ENCODE measurements at places on chromosomes 1 and 21.

DNA sequence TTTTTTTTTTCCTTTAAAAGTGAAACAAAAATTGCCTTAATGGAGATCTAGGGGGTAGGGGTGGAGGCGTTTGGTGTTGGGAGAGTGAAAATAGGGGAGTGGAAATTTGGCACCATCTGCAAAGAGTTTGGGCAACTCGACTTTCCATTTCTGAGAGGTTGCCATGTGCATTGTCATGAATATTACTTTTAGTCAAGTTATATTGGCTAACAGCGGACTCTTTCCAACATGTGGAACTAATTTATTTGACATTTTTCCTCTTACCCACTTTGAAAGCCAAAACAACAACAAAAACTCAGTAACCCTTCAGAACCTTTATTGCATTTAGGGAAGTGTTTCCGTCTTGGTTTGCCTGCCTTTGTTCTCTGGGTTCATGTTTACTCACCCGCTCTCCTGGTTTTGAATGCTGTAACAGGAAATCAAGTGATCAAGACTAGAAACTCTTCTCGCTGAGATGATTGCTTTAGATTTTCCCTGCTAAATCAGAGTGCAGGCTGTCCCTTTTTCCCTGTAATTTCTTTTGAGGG, 70.4 kb downstream of the CACHD1 start:
- DNase-seq, result no peak

DNA sequence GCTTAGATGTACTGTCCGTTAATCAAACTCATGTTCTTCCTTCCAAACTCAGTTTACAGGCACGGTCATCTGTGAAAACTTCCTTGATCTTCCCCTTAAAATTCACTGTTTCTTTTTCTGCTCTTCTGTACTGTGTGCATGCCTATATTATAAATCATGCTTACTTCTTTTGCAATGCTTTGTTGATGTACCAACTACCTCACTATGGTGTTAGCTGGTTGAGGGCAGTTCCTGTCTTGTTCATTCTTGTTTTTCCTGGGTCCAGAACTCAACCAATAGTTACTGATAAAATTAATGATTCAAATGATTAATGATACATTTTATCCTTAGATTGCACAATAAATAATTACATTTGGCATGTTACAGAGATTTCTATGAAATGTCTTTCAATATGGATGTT, 163.8 kb downstream of the CHRM3 start:
- no peak for DNase-seq

GRCh38 chr1:224757508-224757907, 141.4 kb downstream of the CNIH3 start:
- DNase-seq, result no peak

- no peak for DNase-seq
These were observed 15.7 kb downstream of the SSR2 start for GRCh38 chr1:156004843-156005584.

DNA sequence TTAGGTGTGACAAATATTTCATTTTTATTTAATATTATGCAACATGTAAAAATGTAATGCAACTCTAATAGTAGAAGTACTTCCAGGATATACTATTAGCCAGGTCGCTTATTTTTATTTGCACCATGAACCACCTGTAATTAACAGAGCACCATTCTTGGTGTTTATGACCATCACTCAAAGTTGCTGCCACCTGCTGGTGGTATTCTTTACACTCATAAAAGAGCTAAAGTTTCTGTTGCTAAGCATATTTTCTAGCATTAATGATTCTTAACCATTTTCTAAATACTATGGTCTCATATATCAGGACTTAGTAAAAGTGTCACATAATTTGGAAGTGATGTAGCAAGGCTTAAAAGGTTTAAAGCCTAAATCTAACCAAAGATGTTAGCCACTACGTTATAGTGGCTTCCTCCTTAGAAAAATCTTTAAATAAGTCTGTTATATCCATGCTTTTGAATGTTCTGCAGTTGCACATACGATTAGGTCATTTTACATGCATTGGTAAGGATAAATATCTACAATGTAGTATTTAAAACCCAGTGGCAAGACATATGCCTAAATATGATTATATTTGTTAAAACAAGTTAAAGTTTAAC, 244.5 kb downstream of the NEGR1 start:
- peak; percentile 13 for DNase-seq

DNA sequence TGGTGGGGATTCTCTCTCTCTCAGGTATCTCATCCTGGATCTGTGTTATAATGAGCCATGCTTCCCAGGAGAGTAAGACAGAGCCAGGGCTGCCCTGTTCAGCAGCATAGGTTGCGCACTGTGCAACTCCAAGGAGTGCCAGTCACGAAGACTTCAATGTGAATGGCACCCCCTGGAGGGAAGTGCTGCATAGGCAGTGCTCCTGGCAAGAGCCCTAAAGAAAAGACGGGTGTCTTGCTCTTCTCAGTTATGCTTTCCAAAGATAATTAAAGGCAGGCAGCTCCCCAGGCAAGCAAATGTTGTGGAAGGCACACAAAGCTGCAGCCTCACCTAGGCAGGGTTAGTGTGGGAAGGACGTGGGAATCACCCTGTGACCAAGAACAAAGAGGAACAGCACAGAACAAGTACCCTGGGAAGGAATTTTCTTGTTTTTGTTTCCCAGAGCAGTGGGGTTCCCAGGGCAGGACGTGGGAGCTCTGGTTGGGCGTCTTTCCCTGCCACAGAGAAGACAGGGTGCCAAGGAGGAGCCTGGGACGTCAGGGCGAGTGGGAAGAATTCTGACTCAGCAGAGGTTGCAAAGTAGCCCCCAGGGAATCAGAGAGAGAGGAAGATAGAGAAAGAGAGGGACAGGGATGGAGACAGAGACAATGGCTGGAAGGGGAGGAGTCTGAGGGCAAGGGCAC, 120.9 kb downstream of the KCNN3 start:
- DNase-seq, result peak; percentile 33

DNA sequence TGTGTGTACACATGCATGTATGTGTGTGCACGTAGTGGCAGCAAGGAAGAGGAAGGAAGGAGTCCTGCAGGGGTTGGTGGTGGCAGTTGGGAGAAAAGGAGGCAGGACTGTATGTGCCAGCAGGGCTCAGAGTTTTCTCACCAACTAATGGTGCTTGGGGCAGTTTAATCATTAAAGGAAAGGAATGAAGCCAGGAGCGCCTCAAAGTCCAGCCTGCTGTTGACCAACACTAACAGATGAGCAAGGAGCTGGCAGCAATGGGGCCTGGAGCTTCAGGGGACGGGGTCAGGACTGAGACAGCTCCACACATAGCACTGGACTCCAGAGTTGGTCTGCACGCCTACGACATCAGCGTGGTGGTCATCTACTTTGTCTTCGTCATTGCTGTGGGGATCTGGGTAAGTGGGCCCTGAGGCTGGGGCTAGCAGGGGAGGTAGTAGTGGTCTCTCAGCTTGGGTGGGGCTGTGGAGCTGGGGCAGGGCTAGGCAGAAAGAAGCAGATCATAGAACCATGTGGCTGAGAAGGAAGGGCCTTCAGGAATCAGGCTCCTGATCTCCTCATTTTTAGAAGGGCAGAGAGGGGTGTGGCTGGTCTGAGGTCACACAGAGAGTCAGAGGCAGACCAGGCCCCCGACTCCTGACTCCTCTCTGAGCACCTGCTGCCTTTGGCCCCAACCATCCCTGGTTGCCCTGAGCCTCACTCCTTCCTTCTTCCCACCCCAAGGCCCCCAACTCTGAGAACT, at the start of gene SLC5A9:
TSS of gene SLC5A9 (plus strand) at position 216 of the 742 bp plus-strand sequence. CDS start at position 237, 21 bp downstream.
- DNase-seq, result peak; percentile 68

- DNase-seq, result peak; percentile 69
These were observed at the start of gene S100A11 for GRCh38 chr1:152036267-152037216. TSS of gene S100A11 (minus strand) at chr1:152037004. CDS start at chr1:152036915, 89 bp downstream.

- DNase-seq, result no peak
These were observed 7.0 kb downstream of the CSDE1 start for GRCh38 chr1:114750780-114751179.

DNA sequence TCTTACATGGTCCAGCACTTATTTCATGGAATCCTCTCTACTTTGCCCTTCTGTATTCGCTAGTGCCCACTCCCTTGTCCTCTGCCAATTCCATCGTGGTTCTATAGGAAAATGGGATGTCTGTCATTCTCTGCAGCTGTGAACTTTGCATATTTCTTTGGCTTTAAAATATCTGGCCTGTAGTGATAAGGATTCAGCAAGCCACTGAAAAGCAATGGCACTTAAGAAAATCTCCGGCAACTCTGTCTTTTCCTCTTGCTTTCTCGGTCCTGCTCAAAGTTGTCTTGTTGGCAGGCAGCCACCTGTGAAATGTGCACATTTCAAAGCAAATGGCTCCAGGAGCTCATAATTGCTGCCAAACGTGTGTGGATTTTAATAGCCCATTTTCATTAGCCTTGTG, 91.8 kb downstream of the CHD1L start:
- DNase-seq, result no peak

DNA sequence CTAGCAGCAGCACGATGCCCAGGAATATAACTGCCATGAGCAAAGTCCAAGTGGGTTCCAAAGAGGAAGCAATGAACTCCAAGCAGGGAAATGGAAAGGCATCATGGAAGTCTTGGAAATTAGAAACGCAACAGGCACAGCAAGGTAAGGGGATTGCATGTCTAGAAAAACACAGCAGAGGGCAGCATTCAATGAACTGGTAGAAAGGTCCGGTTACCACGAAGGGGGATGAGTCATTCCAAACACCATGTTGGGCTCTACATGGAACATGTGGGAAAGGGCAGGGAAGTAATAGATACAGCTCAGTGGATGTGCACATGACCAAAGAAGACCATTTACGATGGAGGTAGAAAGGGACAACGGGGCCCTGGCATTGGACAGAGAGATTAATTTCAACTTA, 36.4 kb downstream of the RXRG start:
- DNase-seq, result peak; percentile 43

DNA sequence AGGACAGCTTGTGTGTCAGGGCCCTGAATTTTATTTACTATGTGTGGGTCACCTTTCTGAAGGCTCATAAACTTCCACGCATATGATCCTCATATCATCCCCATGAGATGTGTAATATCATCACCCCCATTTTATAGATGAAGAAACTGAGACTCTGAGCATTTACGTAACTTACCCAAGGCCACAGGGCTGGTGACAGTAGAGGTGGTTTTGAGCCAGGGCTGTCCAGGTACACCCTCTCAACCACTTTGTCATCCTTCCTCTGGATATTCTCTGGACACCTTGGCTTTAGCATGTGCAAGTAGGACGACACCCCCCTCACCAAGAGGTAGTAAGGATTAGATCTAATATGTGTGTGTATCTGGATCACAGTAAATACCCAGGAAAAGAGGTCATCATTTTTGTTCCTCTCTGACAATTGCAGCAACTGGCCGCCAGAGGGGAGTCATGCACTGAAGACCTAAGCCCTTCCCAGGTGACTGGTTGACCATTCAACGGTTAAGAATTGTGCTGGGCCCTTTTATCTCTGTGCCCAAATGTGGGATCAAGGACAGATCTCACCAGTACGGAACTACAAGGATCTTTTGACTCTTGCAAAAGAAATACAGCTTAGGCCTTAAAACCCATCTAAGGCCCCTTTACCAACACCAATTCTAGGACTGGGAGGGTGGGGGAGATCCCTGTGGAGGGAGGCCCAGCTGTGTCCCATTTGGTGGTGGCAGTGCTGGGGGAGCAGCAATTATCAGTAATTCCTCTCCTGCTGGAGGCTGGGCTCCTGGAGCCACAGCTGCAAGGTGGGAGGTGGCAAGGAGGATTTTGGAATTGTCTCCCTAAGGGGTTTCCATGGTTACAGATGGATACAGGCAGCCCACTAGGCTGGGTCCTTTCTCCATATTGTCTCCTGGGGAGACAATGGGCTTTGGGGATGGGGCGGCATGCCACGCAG, 13.7 kb upstream of the E2F2 start:
- DNase-seq, result peak; percentile 66

DNA sequence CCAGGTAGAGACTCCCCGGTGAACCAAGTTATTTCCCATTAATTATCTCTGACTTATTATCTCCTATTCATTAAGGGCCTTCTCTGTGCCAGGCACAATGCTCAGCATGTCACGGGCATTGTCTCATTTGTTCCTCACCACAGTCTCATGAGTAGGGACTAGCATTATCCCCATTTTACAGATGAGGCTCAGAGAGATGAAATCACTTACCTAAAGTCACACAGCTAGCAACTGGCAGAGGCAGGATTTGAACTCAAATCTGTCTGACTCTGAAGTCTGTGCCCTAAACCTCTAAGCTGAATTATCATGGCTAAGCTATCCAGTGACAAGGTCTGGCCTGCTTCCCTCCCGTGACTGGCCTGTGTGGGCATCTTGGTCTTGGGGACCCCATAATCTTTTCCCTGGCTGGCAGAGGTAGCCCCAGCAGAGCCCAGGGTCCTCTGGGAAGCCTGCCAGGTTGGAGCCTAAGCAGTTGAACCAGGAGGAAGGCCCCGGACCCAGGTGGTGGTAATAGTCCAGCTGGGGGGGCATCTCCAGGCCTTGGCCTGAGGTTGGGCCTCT, 4.5 kb downstream of the MAP7D1 start:
- no peak for DNase-seq

Measured in HuH-7 (cell line).